ENCODE measurements at places on chromosomes 1 and 21. TPM values are rescaled to one million over a fixed set of nuclear protein-coding genes. Genes with fewer than 3 reads are reported as not detected.

- DNase-seq, result peak; percentile 61
Measured at GRCh38 chr1:110393691-110394492, 3.1 kb upstream of the SLC16A4 start.

GRCh38 chr1:240237305-240237721, 145.6 kb downstream of the FMN2 start:
- DNase-seq, result peak; percentile 55

- DNase-seq, result no peak
Measured at GRCh38 chr1:54274448-54274847, 74.5 kb downstream of the MRPL37 start.

DNA sequence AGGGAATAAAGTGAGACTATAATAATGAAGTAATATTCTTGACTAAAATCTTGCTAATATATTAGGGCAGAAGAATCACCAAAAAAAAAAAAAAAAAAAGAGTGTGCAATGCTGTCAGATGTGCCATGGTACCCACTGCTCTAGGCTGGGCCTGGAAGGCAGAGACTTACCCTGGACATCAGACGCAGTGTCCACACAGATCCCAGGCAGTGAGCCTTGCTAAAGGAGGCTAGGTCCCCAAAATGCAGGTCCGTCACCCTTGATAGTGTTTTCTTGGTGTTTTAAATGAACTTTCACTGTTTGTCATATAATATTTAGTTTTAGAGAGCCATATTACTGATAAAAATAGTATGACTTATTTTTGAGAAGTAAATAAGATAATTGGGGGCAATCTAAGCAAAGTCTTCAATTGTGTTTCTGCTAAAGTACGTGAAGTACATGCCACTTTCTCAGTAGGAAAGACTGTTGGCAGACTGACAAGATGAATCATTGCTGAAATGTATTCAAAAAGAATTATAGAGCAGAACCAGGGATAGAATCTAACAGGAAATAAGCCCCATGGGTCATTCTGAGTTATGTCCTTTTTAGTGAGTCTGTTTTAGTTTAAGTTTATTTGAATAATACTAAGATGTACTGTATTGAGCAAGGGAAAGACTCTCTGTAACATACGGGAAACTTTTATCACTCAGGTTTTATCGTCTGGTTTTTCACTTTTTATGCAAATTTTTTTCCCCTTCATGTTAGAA, 74.6 kb upstream of the PDC start:
- no peak for DNase-seq

The RHEX gene
- not detected for total RNA-seq

The KRTAP13-4 gene
- total RNA-seq, result not detected

- peak; percentile 80 for DNase-seq
Measured at GRCh38 chr1:185853739-185854138, 119.5 kb downstream of the HMCN1 start.

The EIF4G3 gene
- total RNA-seq, result 23.5 TPM

- peak; percentile 43 for DNase-seq
Measured at GRCh38 chr1:111739925-111740765, 950 bp upstream of the INKA2 start.

The TSACC gene
- not detected for total RNA-seq

The OR2L3 gene
- not detected for total RNA-seq

- DNase-seq, result no peak
Measured at GRCh38 chr1:11528611-11529261, 49.8 kb downstream of the DISP3 start.

The LRRC38 gene
- total RNA-seq, result not detected

- peak; percentile 28 for DNase-seq
Measured at GRCh38 chr1:66533804-66534740, at the start of gene SGIP1. SGIP1 (plus strand) TSS chr1:66534153; CDS start chr1:66534359, 206 bp downstream.

DNA sequence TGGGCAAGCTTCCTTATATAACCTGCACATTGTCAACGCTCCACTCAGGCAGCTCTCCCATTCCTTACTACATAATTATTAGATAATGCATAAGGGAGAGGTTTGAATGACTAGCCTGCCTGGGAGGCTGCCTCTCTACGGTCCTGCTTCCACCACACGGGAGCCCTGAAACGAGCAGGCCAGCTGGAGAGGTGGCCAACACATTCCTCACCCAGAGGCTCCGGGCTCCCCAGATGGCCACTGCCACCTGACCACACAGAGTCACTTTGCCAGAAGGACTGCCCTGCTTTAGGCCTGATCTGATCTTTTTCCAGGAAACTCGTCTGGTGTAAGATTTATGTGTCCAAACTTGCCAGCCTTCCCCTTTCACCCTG, 27.9 kb downstream of the HIVEP3 start:
- DNase-seq, result peak; percentile 42

DNA sequence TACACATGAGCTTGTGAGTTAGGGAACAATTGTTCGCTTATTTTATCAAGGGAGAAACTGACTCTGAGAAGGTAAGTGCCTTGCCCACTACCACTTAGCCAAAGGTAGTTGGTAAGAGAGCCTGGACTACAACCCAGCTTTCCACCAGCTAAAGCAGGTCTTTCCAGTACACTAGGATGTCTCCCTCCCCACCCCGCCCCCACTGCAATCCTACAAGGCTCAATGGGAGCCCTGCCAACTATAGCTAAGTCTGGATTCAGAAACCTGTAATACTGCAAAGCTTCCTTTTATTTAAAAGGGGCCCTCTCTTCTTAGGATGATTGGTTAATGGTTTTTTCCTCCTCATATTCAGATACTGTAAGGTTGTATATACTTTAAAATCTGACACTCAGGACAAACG, 102.0 kb upstream of the C8B start:
- DNase-seq, result no peak

GRCh38 chr1:52552236-52552504, 722 bp downstream of the TUT4 start:
- DNase-seq, result peak; percentile 49

- DNase-seq, result no peak
Measured at GRCh38 chr1:175376194-175376593, 183.6 kb upstream of the KIAA0040 start.

The MX2 gene
- not detected for total RNA-seq

- DNase-seq, result no peak
Measured at GRCh38 chr21:16186742-16187141, 457.0 kb downstream of the USP25 start.

- DNase-seq, result no peak
Measured at GRCh38 chr21:43842742-43843141, 22.3 kb upstream of the AGPAT3 start.

The MATN1 gene
- total RNA-seq, result 0.26 TPM

The OR2G6 gene
- not detected for total RNA-seq

- no peak for DNase-seq
Measured at GRCh38 chr1:22349362-22350043, 102.1 kb upstream of the ZBTB40 start.

DNA sequence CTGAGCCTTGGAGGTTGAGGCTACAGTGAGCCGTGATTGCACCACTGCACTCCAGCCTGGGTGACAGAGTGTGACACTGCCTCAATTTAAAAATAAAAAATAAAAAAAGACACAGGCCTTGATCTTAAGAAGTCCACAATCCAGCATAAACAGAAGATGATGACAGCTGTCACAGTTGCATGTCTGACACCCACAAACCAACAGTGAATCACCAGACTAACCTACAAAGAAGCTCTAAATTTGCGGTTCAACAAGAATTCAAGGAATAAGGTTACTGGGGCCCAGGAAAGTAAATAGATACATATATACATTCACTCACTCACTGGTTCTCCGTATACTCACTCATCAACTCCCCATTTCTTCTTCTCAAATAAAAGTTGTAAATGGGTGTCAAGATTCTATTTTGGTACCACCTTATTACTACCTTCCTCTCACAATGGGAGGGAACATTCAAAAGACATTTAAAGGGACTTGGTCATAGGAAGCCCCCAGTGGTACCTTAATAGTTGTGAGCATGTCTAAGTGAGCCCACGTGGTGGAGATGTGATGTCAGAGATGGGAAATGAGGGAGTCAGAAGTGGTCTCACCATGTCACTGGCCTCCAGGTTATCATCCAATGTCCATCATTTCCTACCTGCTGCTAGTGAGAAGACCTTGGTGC, 66.9 kb upstream of the PRDX6 start:
- peak; percentile 11 for DNase-seq

- no peak for DNase-seq
Measured at GRCh38 chr1:21568006-21568746, 59.0 kb downstream of the ALPL start.

The DYNLT5 gene
- total RNA-seq, result not detected

DNA sequence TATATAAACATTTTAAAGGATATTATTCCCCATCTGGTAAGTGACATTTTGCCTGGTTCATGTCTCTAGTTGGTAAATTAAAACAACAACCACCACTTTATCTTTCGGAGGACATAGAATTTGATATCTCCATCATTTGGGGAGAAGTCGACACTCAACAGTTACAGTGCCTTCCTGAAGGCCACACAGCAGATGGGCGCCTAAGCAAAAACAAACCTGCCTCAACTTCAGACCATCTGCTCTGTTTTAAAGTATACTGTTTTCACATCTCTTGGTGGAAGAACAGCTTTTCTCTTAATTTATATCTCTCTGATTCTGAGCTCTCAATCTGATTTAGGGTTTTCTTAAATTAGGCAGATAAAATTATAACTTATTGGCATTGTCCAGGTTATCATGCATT, 282.2 kb downstream of the RYR2 start:
- no peak for DNase-seq

GRCh38 chr21:34513129-34513675, 1.2 kb upstream of the KCNE1 start:
- no peak for DNase-seq

GRCh38 chr1:208369658-208370057, 125.5 kb upstream of the PLXNA2 start:
- DNase-seq, result no peak

The NFYC gene
- 32.5 TPM for total RNA-seq

- no peak for DNase-seq
Measured at GRCh38 chr1:110205156-110205555, 5.0 kb upstream of the KCNC4 start.

The APCS gene
- not detected for total RNA-seq

- no peak for DNase-seq
Measured at GRCh38 chr1:208397286-208397685, 153.1 kb upstream of the PLXNA2 start.

The HSPA6 gene
- total RNA-seq, result 0.18 TPM

The POU3F1 gene
- total RNA-seq, result not detected

The ANGPTL7 gene
- not detected for total RNA-seq

The TEDDM1 gene
- not detected for total RNA-seq

- no peak for DNase-seq
Measured at GRCh38 chr1:166119471-166119965, 47.3 kb downstream of the FAM78B start.

DNA sequence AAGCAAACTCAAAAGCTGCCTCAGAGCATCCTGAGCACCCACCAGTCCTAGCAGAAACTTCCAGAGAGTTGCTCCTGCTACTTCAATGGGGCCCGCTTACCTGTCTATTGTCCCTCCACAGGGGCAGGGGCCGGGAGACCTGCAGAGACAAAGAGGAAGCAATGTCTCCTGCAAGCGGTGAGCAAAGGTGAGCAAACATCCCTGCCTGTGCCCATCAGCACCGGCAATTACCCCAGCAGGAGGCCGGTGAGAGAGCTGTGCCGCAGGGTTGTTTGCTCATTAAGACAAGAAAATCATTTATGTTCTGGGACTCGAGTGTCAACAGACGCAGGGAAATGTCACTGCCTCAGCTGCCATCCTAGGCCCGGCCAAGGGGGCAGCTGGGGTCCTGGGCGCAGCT, 53.8 kb upstream of the TARDBP start:
- DNase-seq, result no peak

The MMEL1 gene
- total RNA-seq, result not detected

The PTAFR gene
- total RNA-seq, result 0.47 TPM

DNA sequence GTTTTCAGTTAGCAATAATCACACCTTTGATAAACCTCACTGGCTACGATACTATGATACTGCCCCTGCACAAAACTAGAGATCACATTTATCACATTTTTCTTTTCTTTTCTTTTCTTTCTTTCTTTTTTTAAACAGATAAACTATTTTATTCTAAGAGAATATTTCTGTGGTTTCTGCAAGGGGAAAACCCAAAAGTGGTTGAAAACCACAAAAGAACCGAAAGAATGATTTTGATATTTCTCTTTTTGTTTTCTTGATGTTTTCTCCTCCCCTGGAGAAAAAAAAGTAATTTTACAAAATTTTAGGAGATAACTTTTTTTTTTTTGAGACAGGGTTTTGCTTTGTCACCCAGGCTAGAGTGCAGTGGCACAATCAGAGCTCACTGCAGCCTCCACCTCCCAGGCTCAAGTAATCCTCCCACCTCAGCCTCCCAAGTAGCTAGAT, 18.4 kb upstream of the FRRS1 start:
- DNase-seq, result no peak

The CHD5 gene
- total RNA-seq, result 0.28 TPM

- no peak for DNase-seq
Measured at GRCh38 chr1:230643908-230644307, 1.6 kb downstream of the COG2 start.

DNA sequence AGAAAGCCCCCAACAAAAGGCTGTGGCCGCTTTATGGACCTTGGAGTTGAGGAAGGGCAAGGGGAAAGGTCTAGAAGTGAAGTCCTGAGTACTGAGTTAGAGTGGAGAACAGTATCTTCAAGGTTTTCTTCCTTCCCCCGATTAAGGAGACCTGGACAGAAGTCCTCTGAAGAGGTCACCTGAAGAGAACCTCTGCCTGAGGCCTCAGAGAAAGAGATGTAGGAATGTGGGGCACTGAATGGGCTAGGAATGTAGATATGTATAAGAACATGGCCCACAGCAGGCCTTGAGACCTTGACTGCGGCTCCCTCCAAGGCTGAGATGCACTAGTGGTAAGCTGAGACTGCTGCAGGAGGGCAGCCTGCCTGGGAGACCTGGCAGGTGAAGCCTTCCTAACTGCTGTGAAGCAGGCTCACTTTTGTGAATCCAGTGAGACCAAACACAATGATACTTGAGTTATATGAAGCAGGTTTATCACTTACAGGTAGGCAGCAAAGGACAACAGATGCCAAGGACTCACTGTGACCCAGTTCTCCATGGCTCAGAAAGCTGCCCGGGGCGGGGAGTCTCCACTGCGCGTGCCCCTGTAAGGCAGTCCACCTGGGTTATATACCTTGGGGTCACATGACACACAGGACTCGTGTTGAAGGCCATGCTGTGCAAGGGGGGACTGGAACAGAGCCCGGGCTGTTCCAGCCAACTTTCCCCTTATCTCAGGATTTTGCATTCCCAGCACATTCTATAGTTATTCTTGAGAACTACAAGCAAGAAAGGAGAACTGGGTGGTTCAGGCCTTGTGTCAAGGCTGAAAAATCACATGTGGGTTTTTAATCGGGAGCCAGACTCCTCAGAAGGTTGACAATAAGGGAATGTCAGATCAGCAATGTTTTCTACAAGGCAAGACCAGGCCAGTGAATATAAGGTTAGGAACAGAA, 78.8 kb upstream of the PPM1J start:
- no peak for DNase-seq

GRCh38 chr1:202247837-202248795, 54.5 kb downstream of the LGR6 start:
- DNase-seq, result no peak

GRCh38 chr1:91897016-91897415, 11.1 kb upstream of the TGFBR3 start:
- no peak for DNase-seq

DNA sequence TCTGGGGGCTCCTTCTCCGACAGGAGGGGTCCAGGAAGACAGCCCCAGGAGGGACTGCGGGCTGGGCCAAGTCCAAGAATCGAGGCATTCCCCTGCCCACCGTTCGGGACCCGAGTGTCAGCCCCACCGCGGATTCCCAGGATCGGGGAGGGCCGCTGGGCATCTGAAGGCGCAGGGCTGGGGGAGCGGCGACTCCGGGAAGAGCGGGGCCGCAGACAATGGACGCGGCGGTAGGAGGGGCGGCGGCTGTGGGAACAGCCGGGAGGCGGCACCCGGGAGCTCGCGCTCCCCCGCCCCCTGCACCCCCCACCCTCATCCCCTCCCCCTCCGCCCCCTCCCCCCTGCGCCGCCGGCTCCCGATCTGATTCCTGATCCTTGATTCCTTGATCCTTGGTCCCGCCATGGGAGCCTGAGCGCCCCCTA, at the start of gene VANGL2:
Gene VANGL2, plus strand, starts transcription at position 342 of the 423 bp plus-strand sequence. CDS start 15,274 bp downstream, outside the sequence.
- peak; percentile 83 for DNase-seq

All from SJSA1 (cell line).